Activated CD4-positive, alpha-beta T cell treated with anti-CD3 and anti-CD28 coated beads for 36 hours (primary cell): ENCODE measurements at places on chromosomes 1 and 21. TPM values are rescaled to one million over a fixed set of nuclear protein-coding genes. Genes with fewer than 3 reads are reported as not detected.

DNA sequence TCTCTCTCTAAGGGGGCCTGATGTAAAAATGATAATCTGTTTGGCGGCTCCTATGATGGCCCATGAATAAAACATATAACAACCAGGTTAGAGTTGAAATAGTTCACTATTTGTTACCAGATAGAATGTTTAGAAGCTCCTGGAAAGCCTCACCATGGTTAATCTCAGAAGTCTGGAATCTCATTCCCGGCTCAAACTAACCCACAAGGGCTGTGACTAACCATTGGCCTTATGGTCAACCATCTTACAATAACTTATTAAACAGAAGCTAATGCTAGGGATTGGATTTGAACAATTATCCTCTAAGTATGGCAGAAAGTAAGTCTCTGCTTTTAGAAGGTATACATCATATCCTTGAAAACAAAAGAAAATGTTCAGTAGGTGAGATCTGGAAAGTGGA lies 134.1 kb upstream of the ADGRL2 start:
- DNase-seq: no peak

RGS8 gene
- not detected for total RNA-seq

DNA sequence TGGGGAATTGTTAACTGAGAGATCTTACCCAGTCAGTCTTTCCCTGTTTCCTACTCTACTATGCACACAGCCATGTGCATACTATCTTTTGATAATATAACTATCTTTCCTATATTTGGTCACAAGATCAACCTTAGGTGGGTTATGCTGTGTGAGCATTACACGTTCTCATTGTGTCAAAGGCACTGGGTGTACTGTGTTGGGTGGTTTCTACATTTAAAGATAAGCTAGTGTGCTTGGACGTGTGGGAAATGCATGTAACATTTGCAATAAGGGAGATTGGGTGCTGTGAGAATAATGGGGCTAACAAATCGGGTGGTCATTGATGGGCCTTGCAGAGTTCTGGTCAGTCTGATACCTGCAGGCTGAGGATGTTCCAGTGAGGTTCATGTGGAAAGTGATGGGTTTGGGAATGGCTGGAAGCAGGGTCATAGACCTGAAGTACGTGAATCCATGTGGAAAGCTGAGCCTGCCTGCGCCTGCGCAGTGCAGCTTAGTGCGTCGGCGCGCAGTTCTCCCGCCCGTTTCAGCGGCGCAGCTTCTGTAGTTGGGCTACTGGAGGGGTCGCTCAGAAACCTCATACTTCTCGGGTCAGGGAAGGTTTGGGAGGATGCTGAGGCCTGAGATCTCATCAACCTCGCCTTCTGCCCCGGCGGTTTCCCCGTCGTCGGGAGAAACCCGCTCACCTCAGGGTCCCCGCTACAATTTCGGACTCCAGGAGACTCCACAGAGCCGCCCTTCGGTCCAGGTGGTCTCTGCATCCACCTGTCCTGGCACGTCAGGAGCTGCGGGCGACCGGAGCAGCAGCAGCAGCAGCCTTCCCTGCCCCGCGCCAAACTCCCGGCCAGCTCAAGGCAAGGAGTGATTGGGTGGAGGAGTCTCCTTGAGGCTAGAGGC lies at the start of gene MSH4:
MSH4 (plus strand) TSS at position 507 of the 897 bp plus-strand sequence; CDS start at position 611, 104 bp downstream.
- DNase-seq: peak; percentile 41

IPO9 gene
- 65.1 TPM for total RNA-seq

GRCh38 chr1:21665711-21666575 lies 3.2 kb downstream of the RAP1GAP start:
- DNase-seq: no peak

GRCh38 chr1:61263905-61264824 lies 181.8 kb downstream of the NFIA start:
- no peak for DNase-seq

- DNase-seq: no peak
These were observed 20.8 kb upstream of the EFNA1 start for GRCh38 chr1:155106862-155107261.

- no peak for DNase-seq
These were observed 32.9 kb upstream of the ITLN2 start for GRCh38 chr1:160987359-160988050.

SPAG17 gene
- total RNA-seq: not detected

DNA sequence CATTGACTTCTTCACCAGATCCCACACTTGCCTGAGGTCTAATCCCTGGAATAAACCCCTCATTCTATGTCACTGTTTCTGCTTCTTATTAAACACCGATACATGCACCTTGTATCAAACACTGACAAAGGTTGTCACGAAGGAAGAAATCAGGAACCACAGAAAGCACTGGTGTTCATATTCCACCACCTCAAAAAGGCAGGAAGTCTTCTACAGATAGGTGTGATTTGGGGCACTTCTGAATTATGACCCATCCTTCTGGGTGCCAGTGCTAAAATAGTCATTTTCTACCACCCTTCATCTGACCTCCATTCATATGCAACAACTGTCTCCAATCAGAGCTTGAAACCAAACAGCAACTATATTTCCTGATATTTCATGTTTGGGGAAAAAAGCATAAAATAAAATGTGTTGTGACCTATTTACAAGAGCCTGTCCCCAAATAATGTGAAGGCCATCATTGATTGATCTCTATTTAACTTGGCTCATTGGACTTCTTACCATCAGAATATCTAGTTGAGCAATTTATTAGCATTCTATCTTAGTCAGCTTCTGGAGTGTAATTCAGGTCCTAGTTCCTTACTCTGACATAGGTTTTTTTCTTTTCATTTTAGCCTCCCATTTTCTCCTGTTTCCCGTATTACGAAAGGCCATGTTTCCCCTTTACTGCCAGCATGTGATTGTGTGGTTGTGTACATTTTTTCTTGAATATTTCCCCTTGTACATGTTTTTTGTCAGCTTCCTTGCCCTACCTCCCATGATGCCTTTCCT lies 43.1 kb downstream of the DUSP10 start:
- no peak for DNase-seq

- DNase-seq: no peak
These were observed 90.0 kb downstream of the SELENOF start for GRCh38 chr1:86823821-86824500.

DNA sequence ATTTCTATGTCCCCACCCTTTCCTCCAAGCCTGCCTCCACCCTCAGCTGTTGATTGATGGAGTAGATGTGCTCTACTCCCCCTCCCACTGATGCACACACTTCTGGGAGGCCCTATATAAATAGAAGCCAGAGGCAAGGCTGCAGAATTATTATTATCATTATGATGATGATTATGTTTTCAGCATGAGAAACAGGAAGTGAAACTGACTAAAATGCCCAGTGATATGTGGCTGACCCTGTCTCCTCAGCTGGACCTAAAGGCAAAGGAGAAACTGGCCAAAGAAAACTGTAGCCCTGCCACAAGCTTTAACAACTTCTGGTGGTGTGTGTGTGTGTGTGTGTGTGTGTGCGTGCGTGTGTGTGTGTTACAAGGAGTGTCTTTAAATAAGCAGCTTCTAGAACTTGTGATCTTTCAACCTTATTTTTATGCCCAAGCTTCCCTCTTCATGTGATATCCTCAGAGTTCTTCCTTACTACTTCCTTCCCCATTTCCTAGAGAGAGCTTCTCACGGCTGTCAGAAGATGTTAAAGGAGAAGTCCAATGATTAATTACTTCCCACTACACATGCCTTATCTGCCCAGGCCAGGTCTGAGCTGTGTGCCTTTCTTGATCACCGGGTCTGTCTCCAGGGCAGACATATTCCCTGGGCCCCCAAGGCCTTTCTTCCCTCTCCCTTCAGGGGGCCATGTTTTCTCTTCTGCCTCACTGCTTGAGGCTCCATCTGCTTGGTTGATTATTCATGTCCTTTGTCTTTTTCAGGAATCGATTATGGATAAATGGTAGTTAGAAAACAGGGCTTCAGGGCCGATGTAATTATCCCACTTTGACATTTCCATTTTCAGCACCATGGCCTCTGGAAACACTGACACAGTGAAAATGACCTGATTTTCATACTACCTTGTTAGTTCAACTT lies 11.6 kb upstream of the MAPKAPK2 start:
- DNase-seq: no peak
